SW 1271 (cell line): ENCODE measurements at places on chromosomes 7 and 10.

GRCh38 chr10:3866332-3866731 is 81.3 kb upstream of the KLF6 start:
- DNase-seq = no peak

DNA sequence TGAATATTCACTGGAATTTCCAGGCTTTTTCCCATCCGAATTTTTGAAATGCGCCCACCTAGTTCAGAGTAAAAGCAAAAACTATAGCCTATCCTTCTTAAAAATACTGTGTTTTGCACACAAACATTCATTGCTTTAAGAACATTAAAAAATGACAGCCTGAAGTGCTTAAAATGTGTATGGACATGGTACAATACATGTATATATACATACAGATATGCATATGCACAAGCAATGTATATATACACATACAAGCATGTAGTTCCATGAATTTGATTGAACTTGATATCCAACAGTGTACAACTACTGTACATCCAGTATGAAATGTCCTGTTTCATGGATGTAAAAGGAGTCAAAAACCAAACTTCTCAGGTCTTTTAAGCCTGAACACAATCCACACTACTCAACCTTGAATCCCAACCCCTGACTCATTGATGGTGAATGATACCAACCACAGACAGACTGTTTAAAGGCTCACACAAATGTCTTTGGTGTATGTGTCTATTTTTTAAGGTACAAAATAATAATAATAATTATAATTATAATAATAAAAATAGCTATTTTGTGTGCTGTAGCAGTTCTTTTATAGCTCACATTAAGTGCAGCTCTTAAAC is 14.8 kb downstream of the INHBA start:
- no peak for DNase-seq

GRCh38 chr10:24958721-24959381 is 6.4 kb upstream of the PRTFDC1 start:
- no peak for DNase-seq

DNA sequence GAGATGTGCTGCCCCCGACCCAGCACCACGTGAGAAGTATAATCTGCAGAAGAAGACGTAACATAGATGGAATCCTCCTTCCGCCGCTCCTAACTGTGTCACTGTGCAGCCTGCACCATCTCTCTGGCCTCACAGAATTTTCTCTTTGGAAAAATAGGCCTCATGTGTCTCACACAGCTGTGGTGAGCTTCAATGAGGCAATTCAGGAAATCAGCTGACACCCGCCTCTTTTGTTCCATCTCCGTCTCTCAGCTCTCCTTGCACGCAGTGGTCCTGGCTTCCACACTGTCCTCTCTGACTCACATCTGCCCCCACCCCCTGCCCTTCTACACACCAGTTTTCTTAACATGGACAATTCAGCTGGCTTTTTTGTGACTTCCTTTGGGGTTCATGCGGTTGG is 7.2 kb downstream of the C10orf90 start:
- DNase-seq = no peak

GRCh38 chr10:49647554-49647953 is 31.9 kb upstream of the C10orf53 start:
- no peak for DNase-seq

DNA sequence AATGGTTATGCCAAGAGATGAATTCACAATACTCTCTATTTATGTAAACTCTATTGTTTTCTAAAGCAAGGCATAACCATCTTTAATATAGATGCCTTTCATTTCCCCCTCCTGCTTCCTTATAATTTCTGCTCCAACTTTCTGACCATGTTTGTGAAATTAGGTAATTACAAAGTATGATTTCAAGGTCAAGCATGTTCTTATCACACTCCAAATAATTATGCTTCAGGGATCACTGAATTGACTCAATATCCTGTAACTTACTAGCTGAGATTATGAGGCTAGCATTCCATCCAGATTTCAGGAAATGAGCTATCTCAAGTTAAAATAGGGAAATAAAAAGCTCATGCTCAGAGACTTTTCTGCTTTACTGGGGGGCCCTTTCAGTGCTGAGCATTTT is 655.9 kb upstream of the IGFBP3 start:
- no peak for DNase-seq

DNA sequence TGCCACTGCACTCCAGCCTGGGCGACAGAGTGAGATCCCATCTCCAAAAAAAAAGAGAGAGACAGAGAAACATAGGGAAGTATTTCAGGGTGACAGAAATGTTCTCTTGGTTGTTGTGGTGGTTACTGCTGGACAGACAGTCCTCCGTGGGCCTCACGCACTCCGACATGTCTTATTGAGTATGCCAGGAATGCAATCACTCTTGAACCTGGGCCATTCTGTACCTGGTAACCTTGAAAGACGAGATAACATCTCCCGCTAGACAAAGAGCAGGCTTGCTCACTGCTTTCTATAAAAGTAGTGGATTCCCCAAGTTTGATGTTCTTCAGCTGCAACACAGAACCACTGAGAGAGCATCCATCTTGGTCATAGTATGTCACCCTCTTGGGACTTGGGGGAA is 6.7 kb downstream of the CACUL1 start:
- no peak for DNase-seq

DNA sequence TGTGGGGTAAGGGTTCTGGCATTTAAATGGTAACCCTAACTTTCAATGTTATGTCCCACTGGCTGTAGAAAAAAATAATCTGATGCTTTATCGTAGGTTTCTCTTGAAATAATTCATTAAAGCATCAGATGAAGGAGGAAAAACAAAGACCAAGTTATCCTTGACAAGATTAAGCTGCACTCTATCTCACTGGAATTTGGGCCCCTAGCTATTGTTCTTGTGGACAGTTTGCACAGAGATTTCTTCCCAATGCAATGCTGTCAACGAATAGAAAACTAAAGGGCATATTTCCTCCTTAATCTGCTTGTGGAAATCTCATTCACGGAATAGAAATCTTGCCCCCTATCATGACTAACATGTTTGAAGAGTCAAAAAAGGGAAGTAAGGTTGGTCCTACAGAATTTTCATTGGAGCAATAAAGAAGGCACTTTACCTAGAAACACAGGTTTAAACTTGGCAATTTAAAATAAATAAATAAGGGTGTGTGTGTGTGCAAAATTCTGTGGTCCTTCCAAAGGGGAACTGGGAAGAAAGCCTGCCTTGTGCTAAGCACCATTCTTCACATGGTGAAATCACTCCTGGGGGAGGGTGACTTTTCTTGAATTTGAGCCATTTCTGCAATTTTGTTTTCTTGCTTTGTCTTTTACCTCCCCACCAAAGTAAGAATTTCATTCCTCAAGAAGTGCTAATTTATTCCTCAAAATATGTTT is 242.8 kb downstream of the GLI3 start:
- DNase-seq = no peak

GRCh38 chr10:59865101-59865500 is 41.3 kb downstream of the CCDC6 start:
- no peak for DNase-seq

- no peak for DNase-seq
These were observed 113.0 kb downstream of the EXOC4 start for GRCh38 chr7:133365917-133366316.

DNA sequence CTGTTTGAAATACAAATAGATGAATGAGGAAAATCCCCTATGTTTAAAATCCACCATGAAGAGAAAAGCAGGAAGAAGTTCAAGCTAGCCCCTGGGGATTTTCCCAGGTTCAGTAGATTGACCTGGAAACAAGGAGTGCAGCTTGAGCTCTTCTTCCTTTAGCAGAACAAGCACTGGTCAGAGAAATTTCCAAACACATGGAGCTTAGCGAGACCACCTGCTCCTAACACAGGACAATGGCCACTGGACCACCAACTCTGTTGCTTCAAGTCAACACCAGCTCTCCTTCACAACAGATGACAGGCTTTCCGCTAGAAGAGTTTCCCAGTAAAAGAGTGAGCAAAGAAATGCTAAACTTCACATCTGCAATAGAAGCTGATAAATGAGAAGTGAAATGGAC is 9.4 kb upstream of the FBXW4 start:
- no peak for DNase-seq

DNA sequence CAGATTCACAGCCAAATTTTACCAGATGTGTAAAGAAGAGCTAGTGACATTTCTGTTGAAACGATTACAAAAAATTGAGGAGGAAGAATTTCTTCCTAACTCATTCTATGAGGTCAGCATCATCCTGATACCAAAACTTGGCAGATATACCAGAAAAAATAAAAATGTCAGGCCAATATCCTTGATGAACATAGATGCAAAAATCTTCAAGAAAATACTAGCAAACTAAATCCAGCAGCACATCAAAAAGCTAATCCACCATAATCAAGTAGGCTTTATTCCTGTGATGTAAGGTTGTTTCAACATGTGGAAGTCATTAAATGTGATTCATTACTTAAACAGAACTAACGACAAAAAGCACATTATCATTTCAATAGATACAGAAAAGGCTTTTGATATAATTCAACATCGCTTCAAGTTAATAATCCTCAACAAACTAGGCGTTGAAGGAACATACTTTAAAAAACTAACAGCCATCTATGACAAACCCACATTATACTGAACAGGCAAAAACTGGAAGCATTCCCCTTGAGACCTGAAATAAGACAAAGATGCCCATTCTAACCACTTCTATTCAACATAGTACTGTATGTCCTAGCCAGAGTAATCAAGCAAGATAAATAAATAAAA is 807.7 kb upstream of the ZWINT start:
- no peak for DNase-seq

- no peak for DNase-seq
These were observed 39.4 kb upstream of the PIP4K2A start for GRCh38 chr10:22753786-22754185.

- no peak for DNase-seq
These were observed 22.3 kb downstream of the SMURF1 start for GRCh38 chr7:99121496-99122021.

DNA sequence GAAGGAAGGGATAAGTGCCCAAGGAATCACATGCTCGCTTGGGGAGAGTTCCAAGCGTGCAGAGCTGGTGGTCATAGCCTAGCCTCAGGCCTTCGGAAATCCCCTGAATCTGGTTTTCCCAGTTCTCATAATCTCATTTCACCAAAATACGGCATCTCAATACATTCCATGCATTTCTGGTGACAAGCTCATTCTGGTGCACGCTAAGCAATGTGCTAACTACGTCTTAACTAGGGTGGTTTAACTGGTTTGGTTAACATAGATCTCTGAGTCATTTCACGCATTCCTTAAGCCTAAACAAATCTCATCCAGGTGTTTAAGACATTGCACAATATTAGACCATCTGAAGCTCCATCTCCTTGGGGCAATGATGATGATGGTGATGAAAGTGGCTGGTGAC is 72.9 kb upstream of the STEAP1B start:
- DNase-seq = no peak

GRCh38 chr7:80263333-80263732 is 128.7 kb downstream of the GNAI1 start:
- DNase-seq = no peak

GRCh38 chr10:48612236-48612943 is 7.5 kb upstream of the ARHGAP22 start:
- no peak for DNase-seq
